GM03348 (cell line): ENCODE measurements at places on chromosomes 5 and 9.

DNA sequence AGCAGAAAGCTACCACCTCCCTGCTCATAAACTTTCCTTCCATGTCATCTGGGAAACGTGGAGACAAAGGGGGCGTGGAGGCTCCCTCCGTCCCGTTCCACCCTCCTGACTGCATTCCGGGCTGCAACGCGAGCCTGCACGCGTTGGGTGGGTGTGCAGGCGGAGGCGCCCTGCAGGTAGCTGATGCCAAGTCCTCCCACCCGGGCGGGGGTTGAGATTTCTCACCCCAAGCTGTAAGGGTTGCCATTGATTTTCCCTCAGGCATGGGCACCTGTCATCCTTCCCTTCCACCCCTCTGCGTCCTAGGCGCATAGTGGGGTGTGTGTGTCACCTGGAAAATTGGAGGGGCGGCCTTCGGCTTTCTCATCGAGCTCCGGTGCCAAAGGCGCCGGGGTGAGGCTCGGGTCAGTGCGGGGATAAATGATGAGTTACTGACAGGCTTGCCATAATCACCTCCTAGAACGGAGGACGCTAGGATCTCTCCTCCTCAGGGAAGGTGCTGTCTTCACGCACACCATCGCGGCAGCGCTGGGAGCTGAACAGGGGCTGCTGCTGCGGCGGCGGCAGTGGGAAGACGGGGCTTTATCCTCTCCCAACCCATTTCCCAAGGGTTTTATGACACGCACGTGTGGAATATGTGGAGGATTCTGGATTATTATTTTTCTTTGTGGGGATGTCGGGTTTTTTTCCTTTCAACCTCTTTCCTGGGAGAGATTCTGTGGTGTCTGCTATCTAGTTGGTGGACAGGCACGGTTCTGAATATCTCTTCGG is 973 bp downstream of the PLPPR1 start:
- DNase-seq: no peak

DNA sequence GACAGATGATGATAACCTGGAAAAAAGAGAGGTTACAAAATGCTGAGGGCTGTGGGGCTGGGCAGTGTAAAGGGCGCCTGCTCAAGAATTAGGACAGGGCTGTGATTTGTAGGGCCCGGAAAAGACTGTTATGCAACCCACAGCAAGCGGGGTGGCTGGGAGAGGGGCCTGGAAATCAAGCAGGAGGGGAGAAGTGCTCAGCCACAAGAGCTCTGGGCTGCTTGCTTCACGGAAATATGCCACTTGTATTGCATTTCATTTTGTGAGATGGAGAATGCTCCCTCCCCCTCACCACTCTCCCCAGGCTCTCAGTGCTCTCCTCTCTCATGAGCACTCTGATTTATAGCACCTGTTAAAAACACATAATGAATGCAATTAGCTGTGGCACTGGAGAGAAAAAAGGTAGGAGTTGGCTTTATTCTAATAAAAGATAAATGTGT is 8.4 kb upstream of the HAND1 start:
- no peak for DNase-seq

DNA sequence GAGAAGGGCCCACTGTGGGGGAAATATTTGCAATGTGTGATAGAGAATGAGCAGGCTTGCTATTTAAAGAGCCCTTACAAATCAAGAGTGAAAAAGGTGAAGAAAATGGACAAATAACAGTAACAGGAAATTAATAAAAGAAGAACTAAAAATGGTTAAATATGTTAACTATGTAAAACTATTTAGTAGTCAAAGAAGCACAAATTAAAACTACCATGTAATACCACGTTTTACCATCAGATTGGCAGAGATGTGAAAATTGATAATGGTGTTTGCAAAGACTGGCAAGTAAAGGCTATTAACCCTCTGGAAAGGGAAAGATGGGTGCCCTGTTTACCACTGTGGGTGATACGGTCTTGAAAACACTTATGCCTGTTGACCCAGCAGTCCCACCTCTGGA is 23.2 kb upstream of the GRHPR start:
- DNase-seq: no peak

DNA sequence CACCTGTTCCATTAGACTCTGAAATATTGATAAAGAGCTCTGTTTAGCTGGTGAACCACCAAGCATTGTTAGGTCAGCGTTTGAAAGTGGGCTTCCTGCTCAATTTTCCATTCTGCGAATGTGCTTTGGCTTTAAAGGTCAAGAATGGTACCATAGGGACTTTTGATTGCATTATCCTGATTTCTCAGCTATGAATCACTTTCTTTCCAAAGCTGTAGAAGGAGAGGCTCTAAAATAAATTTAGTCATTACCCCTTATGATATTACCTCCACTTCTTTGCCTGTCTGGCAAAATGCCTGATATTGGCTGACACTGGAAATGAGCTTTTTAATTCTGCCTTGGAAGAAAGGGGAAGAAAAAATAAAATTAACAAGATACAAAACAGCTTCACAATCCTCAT is 237.2 kb upstream of the CTNND2 start:
- no peak for DNase-seq

DNA sequence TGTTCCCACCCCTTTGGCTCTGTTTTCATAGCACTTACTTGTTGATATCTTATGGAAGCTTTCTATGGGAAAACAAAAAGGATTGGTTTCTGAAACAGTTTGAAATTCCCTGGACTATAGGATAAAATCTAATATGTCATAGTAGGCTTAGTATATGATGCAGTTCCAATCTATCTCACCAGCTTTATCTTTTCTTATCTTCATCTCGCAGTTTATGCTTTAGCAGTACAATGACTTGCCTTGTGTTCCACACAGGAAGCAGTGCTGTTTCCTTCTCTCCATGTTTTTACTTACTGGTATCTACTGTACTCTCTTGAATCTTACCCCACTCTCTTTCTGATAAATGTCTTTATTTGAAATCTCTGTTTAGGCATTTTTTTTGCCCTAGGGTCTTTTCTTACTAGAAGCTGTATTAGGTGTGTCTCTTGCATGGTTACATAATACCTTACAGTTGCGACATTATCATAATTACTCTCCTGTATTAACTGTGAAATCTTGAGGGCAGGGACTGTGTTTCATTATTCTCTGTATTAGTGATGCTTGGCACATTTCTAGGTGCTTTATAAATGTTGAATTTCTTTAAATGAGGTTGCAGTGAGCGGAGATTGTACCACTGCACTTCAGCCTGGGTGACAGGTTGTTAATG is 76.3 kb downstream of the FOCAD start:
- DNase-seq: no peak

GRCh38 chr9:72945391-72945790 is 7.5 kb downstream of the ALDH1A1 start:
- DNase-seq: no peak

DNA sequence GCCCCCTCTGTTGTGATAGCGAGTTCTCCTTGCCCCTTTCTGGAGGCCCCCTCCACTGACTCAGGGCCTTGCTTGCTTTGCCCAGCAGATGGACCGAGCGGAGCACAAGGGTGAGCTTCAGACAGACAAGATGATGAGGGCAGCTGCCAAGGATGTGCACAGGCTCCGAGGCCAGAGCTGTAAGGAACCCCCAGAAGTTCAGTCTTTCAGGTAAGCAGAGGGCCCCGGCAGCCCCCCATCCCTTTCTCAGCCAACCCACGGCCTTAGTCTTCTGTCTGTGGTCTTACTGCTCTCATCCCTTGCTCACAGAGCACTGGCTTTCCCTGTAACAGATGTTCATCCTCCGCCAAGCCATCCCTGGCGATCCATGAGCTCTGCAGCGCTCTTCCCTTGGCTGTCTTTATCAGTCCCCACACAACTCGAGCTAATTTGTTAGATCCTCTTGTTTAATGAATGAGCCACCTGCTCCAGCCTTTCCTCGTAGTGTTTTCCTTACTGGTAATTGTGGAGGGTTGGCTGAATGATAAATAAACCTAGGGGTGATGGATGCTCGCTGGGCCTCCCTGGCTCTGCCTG is 18.4 kb upstream of the RARS1 start:
- DNase-seq: no peak

DNA sequence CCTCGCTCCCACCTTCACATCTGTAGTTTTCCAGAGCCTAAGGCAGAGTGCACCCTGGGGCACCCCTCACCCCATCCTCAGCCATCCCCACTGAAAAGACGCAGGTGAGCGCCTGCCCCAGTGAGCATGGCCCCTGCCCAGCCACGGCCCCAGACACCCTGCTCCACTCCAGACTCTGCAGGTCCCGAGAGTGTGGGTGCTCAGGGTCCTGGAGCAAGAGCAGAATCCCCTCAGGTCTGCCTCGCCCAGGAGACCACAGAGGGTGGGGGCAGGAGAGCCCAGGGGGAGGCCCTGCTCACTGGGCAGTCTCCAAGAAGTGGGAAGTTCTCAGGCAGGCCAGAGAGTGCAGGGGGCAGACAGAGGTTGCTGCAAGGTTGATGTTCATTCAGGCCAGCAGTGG is 158.6 kb upstream of the PPP1R26 start:
- DNase-seq: no peak

GRCh38 chr5:74500110-74500917 is 140.2 kb downstream of the ENC1 start:
- DNase-seq: no peak

GRCh38 chr5:176847726-176848290 is 37.4 kb downstream of the UNC5A start:
- DNase-seq: no peak

GRCh38 chr5:73497497-73498056 is 665 bp upstream of the BTF3 start:
- no peak for DNase-seq

GRCh38 chr5:142683881-142684505 is 1.9 kb downstream of the FGF1 start:
- DNase-seq: no peak

GRCh38 chr5:6448141-6448491 is 543 bp upstream of the UBE2QL1 start:
- no peak for DNase-seq

GRCh38 chr9:125966466-125966865 is 219.3 kb downstream of the PBX3 start:
- DNase-seq: no peak

DNA sequence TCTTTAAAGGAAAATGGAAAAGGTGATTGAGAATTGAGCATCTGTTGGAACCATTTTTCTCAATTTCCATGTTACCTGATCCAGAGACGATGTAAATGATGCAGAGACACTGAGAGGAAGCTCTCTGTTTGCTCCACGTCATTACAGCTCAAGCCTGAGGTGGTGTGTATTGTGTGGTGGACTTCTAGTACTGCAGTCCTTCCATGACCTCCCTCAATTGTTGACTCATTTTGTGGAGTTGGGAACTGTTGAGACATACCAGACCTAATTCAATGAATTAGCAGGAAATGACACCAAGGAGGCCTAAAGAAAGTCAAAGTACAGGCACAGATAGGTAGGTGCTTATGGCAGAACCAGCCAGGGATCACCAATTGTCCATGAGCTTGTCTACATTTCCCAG is 15.6 kb upstream of the LVRN start:
- peak; percentile 24 for DNase-seq

DNA sequence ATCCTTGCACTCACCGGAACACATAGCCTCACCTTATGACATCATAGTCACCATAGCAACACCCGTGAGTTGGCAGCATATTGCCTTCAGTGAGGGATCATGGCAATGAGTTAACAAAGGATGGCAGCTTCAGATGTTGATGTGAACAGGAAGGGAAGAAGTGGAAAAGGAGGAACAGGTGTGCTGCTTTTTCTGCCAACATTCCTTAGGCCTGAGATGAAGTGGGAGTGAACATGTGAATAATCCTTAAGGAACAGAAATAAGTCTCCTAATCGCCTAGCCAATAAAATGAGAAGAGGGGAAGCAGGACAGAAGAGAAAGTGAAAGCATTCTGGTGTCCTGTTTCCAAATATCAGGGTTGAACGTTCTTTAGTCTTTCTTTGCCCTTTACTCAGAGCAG is 360.0 kb downstream of the BRINP1 start:
- peak; percentile 31 for DNase-seq

DNA sequence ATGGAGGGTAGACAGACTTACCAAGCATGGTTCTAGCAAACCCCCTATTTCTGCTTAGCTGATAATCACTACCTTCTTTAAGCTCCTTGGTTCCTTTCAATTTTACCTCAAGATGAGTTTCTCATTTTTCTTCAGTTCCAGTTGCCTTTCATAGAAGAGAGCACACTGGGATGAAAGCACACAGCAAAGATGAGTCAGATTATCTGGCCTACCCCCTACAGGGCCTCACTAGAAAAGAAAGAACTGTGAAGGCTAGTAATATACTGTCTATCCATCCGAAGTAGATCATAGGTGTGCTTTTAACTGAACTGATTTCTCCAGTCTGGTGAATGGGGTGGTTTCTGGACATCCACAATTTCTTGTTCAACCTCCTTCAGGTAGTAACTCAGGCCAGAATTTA is 122.5 kb downstream of the TRPM3 start:
- no peak for DNase-seq

- no peak for DNase-seq
Observed at GRCh38 chr5:2029206-2029605, 146.5 kb upstream of the IRX4 start.

DNA sequence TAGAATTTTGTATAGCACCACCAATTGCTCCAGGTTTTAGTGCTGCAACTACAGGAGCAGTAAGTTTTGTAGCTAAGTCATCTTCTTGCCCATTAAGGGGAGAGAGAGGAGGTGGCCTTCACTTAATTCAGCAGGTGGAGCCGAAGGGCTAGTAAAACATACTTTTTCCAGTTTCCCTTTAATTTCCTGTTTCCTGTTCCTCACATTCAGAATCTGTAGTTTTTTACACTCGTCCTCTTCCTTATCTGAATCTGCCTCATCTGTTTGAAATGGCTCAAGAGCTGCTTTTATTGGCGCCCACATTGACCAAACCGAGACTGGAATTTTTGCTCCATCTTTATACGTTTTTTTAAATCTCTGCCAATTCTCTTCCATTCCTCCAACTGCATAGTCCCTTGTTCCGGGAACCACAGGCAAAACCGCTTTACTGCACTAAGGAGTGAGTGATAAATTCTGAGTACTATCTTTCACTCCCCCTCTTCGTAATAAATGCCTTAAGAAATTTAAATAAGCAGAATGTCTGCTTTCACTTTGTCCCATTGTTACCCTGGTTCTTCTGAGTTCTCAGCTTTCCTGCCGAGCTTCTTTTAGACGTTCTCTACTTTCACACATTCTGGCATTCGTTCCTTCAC is 133.9 kb downstream of the DROSHA start:
- DNase-seq: no peak

- no peak for DNase-seq
Observed at GRCh38 chr9:32603914-32604852, 31.2 kb upstream of the NDUFB6 start.

- no peak for DNase-seq
Observed at GRCh38 chr9:92637326-92637725, 32.6 kb downstream of the IPPK start.

DNA sequence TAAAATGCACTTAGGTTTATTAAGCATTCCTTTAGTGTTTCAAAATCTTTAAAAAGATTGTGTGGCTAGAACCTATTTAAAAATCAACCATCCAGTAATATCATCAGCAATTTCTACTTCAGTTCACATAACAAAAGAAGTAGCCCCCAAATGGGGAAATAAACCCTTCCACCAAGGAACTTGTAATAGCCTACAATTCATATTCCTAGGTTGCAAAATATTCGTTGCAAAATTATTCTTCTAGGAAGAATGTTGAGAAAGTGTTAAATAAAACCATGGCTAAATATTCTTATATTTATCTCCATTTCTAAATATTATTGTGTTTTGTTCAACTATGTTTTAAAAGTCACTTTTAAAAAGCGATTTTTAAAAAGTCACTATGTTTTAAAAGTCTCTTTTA is 177.9 kb upstream of the PRLR start:
- no peak for DNase-seq

- DNase-seq: no peak
Observed at GRCh38 chr5:6708814-6709213, 4.4 kb upstream of the TENT4A start.
